ENCODE measurements at places on chromosomes 1 and 21.

GRCh38 chr1:6962996-6963911 is 178.0 kb downstream of the CAMTA1 start:
- peak; percentile 43 for DNase-seq

GRCh38 chr1:57578099-57578498 is 154.2 kb upstream of the DAB1 start:
- no peak for DNase-seq

- no peak for DNase-seq
Measured at GRCh38 chr1:29201595-29202051, 19.9 kb upstream of the SRSF4 start.

DNA sequence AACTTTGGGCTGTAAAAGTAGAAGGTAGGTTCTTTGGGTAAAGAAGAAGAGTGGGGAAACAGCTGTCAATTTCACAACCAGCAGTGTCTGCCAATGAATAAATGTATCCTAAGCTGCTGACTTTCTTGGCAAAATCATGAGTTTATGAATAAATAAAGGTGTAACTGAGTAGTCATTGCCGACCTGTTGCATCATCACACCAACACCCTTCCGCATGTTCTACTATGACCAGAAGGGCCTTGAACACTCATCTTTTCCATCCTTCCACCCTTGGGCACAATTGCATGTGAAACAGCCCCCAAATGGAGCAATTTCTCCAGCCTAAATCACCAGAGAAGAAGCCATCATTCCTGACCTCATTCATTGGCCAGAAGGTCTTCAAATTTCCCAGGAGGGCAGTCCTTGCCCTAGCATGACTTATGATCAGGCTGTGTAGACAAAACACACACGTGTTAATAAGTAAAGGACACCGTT is 31.2 kb upstream of the QSOX1 start:
- peak; percentile 96 for DNase-seq

- DNase-seq, result no peak
Measured at GRCh38 chr1:111733992-111734341, 5.2 kb downstream of the INKA2 start.
